HCEC 1CT (cell line): ENCODE measurements at places on chromosomes 4 and X.

DNA sequence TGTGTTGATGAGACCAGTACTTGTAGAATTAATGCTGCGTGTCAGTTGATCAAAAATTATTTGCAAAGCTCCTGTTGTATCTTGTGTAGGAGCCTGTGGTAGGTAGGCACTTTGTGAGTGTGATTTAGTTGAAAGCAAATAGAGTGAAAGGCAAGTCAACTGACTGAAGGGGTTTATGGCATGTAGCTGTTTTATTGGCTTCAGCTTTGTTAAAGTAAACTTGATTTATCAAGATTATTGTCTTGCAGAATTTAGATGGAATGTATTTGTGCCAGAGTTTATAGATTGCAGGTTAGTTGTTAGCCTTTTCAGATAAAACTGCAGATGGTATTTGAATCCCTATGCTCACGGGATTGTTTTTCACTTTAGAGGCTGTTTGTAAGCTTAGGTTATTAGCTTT, 128.0 kb downstream of the FRAS1 start:
- no peak for DNase-seq

- DNase-seq = no peak
Observed at GRCh38 chr4:167724941-167725340, 367.4 kb upstream of the ANXA10 start.

GRCh38 chrX:133796282-133796681, 189.1 kb downstream of the GPC3 start:
- no peak for DNase-seq

- no peak for DNase-seq
Observed at GRCh38 chr4:17962171-17962570, 59.4 kb downstream of the LCORL start.

- DNase-seq = no peak
Observed at GRCh38 chr4:8156617-8157016, 2.0 kb downstream of the ABLIM2 start.

DNA sequence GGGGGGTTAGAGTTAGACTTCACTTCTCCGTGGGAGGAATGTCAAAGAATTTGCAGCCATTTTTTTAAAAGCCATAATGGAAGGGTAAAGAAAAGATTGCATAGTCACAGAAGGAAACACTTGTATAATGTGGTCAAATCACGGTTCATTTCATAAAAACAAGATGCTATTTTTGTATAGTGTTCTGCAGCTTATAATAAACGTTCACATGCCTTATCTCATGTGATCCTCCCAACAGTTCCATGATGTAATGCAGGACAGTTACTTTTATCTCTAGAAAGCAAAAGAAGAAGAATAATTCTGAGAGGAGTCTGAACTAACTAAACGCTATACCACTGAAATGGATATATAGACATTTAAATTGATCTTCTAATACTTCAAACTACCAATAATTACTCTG, 71.3 kb upstream of the CAMK2D start:
- no peak for DNase-seq

DNA sequence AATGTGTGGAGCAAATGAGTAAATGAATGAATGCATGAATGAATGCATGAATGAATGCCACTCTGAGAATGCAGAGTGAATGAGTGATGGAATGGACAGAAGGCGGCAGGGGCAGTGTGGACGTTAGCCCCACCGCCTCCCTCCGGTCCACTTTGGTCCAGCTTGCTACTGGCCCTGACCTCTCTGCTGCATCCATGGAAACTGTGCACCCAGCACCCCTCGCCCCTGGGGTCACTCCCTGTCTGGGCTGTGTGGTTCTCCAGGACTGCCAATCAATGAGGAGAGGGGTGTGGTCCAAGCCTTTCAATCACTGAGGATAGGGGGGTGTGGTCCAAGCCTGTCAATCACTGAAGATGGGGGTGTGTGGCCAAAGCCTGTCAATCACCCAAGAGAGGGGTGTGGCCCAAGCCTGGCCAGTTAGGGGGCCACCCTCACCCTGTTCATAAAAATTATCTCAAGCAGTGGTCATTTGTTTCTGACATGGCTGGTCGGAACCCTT, 39.2 kb upstream of the ASMTL start:
- peak; percentile 17 for DNase-seq

GRCh38 chr4:45453258-45453853, 670.5 kb downstream of the GABRG1 start:
- DNase-seq = no peak

DNA sequence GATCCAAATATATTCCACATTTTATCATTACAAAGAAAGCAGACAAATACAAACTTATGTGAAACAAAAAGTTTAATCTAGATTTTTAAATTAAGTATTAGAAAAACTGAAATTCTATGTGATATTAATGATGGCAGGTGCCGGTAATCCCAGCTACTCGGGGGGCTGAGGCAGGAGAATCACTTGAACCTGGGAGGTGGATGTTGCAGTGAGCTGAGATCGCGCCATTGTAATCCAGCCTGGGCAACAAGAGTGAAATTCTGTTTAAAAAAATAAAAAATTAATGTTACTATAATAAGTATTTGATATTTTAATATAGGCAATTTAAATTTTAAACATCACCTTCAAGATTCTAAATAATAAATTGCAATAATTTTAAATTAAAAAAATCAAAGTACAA, 400.6 kb downstream of the PABPC4L start:
- no peak for DNase-seq

DNA sequence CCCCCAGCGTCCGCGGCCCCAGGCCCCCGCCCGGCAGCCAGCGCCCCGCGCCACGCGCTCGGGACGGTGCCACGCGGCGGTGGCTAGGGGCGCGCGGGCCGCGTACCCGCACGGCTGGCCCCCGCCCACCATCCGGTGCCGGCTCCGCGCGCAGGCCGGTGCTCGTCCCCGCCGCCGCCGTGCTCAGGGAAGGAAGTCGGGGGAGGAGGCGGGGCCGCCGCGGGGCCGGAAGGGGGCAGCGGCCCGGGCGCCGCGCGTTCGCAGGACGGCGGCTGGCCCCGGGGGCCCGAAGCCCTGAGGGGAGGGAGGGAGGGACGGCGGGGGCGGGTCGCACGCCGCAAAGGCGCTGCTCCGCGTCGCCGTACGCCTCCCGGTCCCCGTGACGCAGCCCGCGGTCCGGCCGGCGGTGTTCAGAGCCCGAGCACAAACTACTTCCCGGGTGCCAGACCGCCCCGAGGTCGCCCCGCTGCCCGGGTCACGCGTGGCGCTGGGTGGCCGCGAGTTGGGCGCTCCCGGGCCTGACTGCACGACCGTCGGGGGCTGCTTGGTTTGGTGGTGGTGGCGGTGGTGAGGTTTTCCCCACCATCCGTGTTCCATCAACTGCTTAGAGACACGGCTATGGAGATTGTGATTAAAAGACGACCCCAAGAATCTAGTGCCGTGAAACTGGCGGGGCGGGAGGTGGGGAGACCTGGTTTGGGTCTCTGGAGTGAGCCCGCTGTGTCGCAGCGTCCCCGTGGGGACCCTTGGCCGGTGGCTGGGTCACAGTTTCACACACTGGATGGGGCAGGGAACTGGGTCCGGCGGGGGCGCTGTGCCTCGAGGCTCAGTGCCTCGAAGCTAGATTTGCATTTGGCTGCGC, at the start of gene DCTD:
Gene DCTD (minus strand): TSS at position 205 of the 862 bp plus-strand sequence. CDS start 1,818 bp downstream, outside the sequence.
- peak; percentile 47 for DNase-seq

- DNase-seq = peak; percentile 56
Observed at GRCh38 chr4:108426493-108426892, 193.9 kb upstream of the RPL34 start.

- no peak for DNase-seq
Observed at GRCh38 chr4:52246827-52247226, 195.7 kb downstream of the SPATA18 start.

DNA sequence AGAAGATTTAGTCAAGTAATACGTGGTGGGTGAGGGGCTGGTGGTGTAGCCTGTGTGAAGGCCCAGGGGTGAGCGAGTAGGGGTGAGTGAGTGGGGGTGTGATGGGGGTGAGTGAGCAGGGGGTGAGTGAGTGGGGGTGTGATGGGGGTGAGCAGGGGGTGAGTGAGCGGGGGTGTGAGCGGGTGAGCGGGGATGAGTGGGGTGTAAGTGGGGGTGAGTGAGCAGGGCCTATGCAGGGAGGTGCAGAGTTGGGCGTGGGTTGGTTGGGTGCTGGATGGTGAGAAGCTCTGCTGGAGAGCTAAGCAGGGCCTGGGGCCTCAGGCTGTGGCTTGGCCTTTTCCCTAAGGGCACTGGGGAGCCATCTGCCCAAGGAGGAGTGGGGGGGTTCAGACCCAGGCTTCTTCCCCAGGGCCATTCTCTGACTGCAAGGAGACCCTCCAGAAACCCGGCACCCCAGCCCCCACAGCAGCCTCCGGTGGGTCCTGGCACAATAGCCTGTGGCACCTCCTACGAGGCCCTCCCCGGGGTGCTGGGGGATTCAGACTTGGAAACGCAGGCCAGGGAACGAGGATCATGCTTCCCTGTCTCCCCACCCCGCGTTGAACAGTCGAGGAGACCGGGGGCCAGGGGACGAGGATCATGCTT, 30.4 kb downstream of the SH3TC1 start:
- no peak for DNase-seq

- no peak for DNase-seq
Observed at GRCh38 chrX:37787423-37787869, 7.6 kb downstream of the CYBB start.

DNA sequence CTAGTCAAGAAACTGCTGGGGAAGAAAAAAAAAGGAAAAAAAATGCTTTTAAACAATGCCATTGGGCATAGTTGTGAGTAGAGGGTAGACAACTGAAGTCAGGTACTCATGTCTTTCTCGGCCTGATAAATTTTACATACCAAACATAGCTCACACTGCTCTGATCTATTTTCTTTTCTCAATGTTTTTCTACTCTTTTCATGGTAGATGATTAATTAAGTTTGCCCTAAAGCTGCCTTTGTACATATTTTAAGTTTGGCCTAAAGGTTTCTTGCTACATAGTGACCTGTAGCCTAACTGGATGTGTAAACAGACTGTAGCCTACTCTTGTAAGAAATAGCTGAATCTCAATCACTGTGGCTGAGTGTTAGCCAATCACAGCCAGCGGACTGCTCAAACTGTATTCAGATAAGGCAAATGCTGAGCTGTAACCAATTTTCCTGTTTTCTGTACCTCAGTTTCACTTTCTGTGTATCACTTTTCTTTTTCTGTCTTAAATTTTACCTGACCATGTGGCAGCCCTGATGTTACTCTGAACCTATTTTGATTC, 121.0 kb downstream of the PCDH10 start:
- peak; percentile 27 for DNase-seq

- no peak for DNase-seq
Observed at GRCh38 chr4:1629699-1630083, 54.4 kb downstream of the FAM53A start.

GRCh38 chr4:173091362-173091761, 77.2 kb upstream of the GALNT7 start:
- DNase-seq = no peak

GRCh38 chr4:37757761-37758160, 68.7 kb upstream of the PGM2 start:
- DNase-seq = no peak
